ENCODE measurements at places on chromosomes 7 and 10.
A peak's percentile ranks its signal among the peaks of the same experiment; 100 is the strongest.

DNA sequence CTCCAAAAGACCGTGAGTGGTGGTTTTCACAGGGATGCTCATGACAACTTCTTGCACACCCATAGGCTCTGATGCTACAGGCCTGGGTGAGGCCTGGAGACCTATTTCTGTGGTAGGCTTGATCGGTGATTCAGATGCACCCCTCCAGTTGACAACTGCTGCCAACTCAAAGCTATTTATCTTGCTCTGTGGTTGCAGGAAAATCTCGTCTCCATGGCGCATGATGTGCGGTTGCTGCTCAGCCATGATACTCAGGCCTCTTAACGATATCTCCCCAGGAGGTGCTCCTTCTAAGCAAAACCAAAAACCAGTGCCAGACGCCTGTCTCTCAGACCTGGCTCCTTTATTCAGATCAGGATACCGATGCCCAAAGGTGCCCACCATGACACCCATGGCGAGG is 31.4 kb downstream of the C10orf90 start:
- no peak for DNase-seq

DNA sequence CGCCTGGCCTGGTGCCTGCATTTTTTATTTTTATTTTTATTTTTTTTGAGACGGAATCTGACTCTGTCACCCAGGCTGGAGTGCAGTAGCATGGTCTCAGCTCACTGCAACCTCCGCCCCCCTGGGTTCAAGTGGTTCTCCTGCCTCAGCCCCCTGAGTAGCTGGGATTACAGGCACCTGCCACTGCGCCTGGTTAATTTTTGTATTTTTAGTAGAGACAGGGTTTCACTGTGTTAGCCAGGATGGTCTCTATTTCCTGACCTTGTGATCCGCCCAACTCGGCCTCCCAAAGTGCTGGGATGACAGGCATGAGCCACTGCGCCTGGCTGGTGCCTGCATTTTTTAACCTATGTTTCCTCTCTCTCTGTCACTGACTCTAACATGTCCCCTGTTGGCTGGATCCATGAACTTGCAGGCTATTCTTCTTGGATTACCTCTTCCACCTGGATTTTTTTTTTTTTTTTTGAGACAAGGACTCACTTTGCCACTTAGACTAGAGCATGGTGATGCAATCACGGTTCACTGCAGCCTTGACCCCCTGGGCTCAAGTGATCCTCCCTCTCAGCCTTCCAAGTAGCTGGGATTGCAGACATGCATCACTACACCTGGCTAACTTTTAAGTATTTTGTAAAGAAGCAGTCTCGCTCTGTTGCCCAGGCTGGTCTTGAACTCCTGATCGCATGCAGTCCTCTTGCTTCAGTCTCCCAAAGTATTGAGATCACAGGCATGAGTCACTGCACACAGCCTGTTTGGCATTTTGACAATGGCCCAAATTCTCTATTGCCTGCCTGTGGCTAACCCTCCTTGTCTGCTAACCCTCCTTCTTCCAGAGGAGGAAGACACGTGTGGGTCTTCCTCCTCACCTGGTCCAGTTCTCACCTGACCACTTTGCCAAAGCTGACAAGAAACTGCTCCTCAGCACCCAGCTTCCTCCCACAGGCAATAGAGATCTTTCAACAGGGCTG is 23.0 kb upstream of the PRPF18 start:
- no peak for DNase-seq

- DNase-seq = peak; percentile 56
These were observed 12.5 kb upstream of the EBLN1 start for GRCh38 chr10:22230158-22230833.

- no peak for DNase-seq
These were observed 23.1 kb downstream of the KLF6 start for GRCh38 chr10:3761904-3762303.

- no peak for DNase-seq
These were observed 40.7 kb downstream of the TARP start for GRCh38 chr7:38232502-38233366.

DNA sequence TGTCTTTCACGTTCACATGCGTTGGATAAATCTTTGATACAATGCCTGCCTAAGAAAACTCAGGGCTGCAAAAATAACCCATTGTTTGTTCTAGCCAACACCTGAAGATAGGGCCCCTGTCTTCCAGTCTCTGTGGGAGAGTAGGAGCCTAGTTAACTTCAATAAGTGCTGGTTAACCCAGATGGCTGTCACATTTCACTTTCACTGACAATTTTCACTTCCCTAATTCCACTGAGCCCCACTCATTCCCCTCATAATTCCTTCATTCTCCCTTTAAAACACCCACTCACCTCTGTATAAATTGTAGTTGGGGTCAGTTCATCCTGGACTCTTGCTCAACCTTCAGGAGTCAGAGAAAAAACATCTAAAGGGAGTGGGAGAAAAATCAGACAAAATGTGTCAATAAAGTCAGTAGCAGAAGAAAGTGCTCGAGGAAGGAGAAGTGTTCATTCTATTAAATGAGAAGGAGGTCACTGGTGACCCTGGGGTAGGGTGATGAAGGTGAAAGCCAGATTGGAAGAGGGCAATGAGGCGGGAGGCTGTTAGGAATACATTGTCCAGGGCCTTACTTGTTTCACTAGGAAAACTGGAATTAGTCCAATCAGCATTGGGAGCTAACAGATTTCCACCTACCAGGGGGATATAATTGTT is 51.2 kb upstream of the ABI1 start:
- no peak for DNase-seq

DNA sequence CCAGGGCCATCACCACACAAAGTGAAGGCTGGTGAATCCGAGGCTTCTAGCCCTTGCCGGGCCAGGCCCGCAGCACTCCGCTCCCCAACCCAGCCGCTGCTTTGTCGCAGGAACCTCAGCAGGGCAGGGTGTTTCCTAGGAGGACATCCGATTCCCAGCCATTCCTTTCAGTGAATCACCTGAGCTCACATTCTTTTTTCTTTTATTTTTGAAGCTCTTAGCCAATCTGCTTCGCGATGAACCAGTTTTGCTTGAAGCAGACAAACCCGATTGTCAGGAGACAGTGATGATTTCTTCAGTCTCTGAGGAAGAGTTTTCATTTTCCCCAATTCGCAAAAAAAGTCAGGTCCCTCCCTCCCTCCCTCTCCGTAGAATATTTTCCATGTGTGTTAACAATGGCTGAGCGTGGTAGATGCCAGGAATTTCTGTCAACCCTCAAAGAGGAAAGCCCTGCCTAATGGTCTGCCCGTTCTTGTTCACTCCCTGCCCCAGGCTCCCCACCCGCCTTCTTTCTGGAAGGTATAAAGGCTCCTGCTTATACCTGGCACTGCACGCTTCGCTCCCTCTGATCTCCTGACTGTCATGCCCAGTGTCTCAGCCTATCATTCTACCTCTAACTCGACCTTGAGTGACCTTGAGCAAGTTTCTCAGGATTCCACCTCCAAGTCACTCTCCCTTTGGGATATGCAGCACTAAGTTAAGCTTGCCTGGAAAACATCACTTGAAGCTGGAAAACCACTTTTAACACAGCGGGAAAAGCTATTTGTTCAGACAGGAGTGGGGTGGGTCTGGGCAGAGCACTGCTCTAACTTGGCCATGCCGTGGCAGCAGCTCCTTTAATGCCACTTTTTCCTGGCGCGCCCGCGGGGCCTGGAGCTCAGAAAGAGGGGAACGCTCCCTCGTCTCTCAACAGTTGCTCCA is 35.1 kb downstream of the EGFR start:
- peak; percentile 78 for DNase-seq

DNA sequence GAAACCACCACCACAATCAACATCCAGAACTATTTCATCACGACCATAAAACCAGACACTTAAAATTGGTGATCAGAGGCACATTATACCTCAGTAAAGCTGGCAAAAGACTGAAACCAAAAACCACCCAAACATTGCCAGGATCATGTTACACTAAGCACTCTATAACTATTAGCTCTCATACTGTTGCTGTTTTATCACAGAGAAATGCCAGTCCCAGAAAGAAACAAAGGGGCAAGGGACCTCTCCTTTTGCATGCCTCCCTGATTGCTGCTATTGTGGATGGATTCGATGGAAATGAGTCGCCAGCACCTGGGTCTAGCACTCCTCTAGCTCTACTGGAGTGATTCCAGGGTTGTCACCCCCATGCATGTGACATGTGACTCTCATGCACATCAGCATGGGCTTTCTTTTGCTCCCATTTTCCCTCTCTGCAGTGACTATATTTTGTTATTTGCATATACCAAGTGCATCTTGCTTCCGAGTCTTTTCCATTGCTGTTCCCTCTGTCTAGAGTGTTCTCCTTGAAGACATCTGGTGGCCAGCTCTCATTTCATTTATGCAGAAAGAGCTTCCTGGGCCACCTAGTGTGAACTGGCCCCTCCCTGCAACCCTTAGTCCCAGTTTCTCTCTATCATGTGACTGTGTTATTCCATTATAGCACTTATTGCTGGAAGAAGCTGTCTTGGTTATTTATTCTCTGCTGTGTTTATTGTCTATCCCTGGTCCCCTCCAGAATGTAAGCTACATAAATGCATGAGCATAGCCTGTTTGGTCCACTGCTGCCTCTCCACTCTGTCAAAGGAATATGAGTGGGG is 300.6 kb downstream of the PLXNA4 start:
- DNase-seq = no peak

DNA sequence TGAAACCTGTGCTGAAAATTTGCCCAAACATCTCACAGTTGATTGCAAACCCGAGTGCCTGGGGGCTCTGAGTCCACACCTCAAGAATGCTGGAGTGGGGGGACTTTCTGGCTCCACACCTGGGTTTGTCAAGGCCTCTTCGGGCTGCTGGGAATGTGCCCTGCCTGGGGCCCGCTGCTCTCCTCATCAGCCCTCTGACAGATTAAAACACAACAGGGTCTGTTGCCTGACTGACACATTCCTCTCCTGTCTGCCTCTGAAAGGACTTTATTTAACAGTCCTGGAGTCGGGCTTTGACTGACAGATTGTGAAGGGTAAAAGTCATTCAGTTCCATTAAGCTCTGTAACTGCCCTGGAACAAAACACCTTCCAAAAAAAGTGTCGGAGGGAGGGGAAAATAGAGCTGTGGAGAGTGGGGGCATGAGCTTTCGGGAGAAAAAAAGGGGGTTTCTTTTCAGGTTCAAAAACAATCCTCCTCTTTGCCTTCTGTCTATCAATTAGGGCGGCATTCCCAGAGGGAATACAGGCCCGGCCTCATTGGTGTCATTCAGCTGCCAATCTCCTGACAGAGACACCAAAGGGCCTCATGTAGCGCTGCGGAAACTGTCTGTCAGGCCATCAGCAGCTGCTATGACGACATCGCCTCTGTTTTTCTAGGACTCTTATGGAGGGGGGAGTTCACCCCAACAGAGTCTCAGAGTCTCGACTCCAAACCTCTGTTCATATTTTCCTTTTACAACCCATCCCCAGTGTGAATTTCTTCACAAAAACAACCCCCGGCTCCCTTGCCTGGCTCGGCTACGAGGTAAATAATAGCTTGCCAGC is 398.8 kb upstream of the NFE2L3 start:
- DNase-seq = no peak

GRCh38 chr10:128927497-128928161 is 539.4 kb upstream of the MGMT start:
- peak; percentile 91 for DNase-seq

DNA sequence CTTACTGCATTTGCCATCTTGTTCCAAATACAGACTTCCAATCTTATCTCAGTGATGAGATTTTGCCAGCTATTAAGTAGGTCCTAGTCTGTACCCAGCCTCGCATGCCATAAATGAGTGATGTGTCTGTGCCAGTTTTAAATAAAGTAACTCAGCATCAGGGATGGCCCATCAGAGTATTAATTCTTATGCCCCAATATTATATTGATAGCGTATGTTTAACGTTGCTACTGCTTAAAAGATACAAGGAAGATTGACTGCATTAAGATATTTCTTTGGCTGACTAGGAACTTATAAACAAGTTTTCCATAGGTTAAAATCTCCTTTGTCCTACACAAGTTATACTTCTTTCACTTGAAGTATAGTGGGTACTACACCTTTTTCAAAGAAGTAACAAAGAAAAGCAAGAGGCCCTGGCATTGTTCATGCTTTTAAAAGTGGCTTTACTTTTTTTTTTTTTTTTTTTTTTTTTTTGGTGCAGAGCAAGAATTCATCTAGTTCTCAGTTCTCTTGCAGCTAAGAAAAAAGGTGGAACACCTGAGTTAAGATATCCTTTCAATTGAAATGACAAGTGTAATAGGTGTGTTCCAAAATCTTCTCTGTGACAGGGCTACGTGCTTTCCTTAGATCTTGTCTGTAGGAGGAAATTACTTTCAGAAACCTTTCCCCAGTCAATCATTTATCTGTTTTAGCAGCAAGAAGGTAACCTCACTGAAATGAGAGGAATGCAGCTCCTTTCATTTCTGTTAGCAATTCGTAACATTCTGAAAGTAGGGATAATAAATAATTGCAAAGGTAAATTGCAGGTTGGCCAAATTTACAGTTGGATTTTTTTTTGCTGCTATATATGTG is 245.0 kb downstream of the CELF2 start:
- no peak for DNase-seq

GRCh38 chr7:93245525-93246432 is 13.6 kb downstream of the VPS50 start:
- no peak for DNase-seq

- DNase-seq = no peak
These were observed 49.8 kb upstream of the DUSP5 start for GRCh38 chr10:110447886-110448285.

GRCh38 chr7:148561099-148561498 is 29.5 kb upstream of the C7orf33 start:
- DNase-seq = no peak

DNA sequence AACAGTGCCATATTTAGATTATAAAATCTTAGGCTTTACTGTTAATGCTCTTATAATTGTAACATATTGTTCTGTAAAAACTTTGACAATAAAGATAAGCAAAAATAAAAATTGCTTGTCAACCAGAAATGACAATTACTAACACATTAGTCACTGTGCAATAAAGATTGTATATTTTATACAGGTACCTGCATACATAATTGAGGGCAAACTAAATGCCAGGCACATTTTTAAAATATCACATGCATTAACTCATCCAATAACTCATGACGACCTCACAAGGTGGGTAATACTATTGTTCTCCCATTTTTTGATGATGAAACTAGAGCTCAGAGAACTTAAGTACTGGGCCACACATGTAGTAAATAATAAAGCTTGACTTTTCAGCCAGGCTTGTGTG is 1020.2 kb upstream of the C7orf33 start:
- no peak for DNase-seq

- no peak for DNase-seq
These were observed 4.5 kb upstream of the ANKRD1 start for GRCh38 chr10:90925079-90926029.

DNA sequence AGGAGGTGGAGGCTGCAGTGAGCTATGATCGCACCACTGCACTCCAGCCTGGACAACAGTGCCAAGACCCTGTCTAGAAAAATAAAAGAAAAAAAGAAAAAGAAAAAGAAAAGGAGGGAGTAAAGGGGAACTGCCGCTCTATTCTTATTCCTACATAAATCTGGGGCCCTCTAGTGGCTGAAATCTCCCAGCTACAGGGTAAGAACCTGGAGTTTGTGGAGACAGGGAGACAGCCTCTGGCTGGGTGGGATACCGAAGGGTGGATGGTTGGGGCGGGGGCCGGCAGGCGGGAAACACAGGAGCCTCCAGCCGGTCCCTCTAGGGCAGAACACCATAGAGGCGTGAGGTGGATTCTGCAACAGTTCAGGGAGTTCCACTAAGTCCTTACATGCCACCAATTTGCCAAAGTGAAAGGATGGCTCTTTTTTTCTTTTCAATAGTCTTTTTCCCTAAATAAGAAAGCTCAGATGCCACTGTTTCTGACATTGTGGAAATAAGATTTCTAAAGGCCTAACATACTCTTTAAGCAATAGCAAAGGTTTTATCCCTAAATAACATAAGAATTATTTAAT is 117.3 kb downstream of the SVIL start:
- no peak for DNase-seq

GRCh38 chr7:107390916-107391315 is 78.9 kb upstream of the GPR22 start:
- no peak for DNase-seq

- DNase-seq = no peak
These were observed 41.0 kb upstream of the TMEM248 start for GRCh38 chr7:66880053-66880452.

Data from muscle of arm (tissue), 14 donors.